ENCODE measurements at places on chromosomes 7 and 10. TPM values are rescaled to one million over a fixed set of nuclear protein-coding genes. Genes with fewer than 3 reads are reported as not detected.

DNA sequence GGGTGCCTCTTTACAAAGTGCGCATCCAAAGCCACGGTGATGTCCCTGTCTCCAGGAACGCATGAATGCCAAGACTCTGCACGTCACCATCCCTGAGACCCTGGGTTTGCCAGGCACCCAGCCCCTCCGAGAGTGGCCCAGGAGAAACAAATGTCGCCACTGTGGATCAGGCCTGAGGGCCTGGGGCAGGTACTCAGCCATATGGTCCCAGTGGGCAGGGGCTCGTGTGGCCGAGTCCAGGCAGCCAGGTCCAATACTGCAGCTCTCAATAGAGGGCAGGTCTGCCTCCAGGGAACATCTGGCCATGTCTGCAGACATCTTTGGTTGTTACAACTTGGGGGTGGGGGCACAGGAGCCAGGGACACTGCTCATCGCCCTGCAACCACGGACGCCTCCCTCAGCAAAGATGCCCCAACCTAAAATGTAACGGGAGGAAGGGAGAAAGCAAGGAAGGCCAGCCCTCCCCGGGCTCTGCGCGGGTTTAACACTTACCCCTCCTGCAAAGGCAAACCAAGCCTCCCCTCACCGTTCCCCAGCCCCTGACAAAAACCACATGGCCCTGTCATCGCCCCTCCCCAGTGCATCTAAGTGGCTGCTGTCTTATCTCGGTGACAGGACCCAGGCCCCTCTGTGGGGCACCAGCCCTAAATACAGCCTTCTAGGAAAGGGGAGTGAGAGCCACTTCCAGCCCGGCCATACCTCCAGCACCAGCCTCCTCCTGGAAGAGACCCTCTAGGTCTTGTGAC lies 10.3 kb upstream of the PAPOLB start:
- DNase-seq, result no peak

- peak; percentile 78 for DNase-seq
These were observed 43.6 kb downstream of the THNSL1 start for GRCh38 chr10:25059990-25060389.

DNA sequence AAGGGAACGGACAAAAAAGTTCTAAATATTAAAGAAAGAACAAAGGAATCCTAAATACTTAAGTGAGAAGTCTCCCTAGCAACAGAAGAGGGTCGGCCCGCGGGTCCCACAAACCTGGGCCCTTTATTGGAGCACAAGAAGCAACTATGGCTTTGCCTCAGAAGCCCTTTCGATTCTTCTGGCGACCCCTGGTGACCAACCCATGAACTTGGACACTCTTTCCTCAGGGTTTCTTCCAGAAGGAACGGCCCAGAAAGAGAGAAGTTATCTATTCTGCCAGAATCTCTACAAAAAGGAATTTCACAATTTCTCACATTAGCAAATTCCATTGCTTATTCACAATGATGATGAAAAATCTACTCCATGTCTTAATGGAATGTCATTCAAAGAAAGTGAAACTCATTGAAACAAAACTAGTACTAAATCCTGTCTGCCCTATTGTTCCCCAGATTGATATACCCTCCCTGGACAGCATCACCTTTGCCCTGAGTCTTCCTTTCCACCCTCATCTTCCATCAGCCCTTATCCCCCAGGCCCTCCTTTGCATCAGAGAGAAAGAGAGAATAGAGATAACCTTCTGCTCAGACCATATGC lies 43.7 kb downstream of the CPVL start:
- DNase-seq, result peak; percentile 82

GRCh38 chr7:1979591-1980560 lies 252.9 kb downstream of the MAD1L1 start:
- DNase-seq, result no peak

- DNase-seq, result no peak
These were observed 289.4 kb upstream of the IGFBP3 start for GRCh38 chr7:46210467-46210866.

DNA sequence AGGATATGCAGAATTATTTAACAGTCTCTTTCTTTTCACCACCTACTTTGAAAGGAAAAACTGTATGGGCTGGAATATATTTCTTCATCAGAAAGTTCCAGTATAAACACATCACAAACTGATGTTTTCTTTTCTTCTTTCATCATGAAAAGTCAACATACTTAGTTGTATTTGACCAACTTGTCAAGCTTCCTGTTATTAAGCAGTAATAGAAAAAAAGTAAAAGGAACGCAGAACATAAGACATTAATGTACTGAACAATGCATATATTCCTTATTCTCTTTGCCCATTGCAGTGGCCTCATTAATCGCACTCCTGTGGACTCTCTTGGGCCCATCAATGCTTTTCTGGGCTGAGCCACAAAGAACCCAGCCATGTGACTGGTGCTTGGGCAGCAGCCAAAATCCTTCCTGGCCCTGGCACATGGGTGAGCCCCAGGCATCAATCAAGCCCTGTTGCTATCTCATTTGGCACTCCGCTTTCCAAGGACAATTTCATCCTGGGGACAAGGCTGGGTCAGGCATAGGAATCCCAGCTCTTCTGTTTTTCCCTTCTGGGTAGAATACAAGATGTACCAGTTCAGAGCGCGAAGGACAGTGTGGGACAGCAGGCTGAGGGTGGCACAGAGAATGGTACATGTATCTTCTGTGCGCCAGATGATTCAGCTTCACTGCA lies 42.3 kb downstream of the RHOBTB1 start:
- no peak for DNase-seq

DNA sequence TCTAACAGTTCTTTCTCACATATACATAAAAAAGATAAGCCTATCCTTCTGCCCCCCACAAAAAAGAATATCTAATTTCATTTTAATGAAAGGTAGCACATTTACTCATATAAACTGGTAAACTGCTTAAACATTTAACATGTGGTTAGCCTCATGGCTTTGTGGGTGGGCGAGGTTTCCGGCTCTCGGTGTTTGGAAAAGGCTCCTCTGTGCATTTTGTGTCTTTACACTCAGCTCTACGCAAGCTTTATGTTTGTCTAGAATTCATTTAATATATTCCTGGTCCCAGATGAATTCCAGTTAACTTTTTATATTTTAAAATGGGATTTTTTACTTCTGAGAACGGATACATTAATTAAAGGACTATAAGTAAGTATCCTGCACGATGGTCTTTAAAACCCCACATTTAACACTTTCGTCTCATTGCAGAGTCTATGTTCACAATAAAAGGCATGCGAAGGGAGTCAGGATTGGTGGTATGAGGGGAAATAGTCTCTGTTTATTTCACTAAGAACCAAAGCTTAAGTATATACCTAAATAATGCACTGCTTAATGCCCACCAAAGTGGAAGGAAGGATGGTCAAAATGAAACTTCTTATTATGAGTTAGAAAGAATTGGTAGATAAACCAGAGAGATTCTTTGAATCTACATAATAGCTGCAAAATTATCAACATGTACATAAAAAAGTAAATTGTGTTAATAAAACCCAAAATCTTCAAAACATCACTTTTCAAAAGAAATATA lies 197.2 kb downstream of the CRPPA start:
- no peak for DNase-seq

- no peak for DNase-seq
These were observed 38.2 kb downstream of the ABCB5 start for GRCh38 chr7:20653636-20654035.

GRCh38 chr10:78264361-78264760 lies 230.7 kb downstream of the RPS24 start:
- DNase-seq, result no peak

DNA sequence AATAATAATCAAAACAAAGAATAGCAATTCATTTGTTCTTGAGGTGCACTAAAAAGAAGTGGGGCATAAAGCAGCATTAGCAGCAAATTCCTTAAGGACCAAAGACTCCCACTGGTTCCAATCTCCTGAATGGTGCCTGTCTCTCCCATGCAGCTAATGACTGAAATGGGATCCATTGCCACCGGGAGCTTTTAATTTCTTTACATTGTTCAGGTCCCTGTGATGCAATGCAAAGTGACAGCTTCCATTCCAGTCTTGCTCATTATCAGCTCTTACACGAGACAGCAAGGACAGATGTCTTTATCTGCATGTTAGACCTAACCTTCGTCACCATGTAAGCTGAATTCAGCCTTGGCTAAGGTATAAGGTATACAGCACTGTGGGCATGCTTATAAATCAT lies 148.1 kb downstream of the POU6F2 start:
- no peak for DNase-seq

- DNase-seq, result no peak
These were observed 16.7 kb upstream of the LRRN3 start for GRCh38 chr7:111074071-111074747.

GRCh38 chr10:17443707-17444387 lies 10.5 kb downstream of the ST8SIA6 start:
- DNase-seq, result no peak

Gene CNTNAP2
- 0.49 TPM for total RNA-seq

Gene GDF2
- total RNA-seq, result not detected

Gene ABCB4
- 3.3 TPM for total RNA-seq

Gene NPC1L1
- 0.45 TPM for total RNA-seq

Gene PKD1L1
- 1.5 TPM for total RNA-seq

Gene DGKI
- total RNA-seq, result 2.3 TPM

Gene MBL2
- not detected for total RNA-seq

Gene ITIH2
- total RNA-seq, result not detected

Gene DENND2A
- 37.6 TPM for total RNA-seq

Measured in sciatic nerve (tissue), 2 donors.